Motor neuron (in vitro differentiated cells): ENCODE measurements at places on chromosomes 12 and 14. TPM values are rescaled to one million over a fixed set of nuclear protein-coding genes. Genes with fewer than 3 reads are reported as not detected.

OR4E2 gene
- total RNA-seq, result not detected in 2 replicates

CLMN gene
- total RNA-seq, result 5.0 TPM in 2 replicates

OR8S1 gene
- total RNA-seq, result not detected in 2 replicates

NR4A1 gene
- total RNA-seq, result 2.6 and 3.4 TPM in 2 replicates

CEBPE gene
- 0.52 and 0.83 TPM in 2 replicates for total RNA-seq

RIMBP2 gene
- total RNA-seq, result 23.0 and 23.5 TPM in 2 replicates

CRACR2A gene
- total RNA-seq, result 0.96 and 1.2 TPM in 2 replicates

NPFF gene
- total RNA-seq, result not detected in 2 replicates

TDRD9 gene
- not detected in 2 replicates for total RNA-seq

ART4 gene
- 0.04 and 0.09 TPM in 2 replicates for total RNA-seq

STYK1 gene
- 2.3 and 2.4 TPM in 2 replicates for total RNA-seq

CDKL1 gene
- total RNA-seq, result 1.2 and 7.2 TPM in 2 replicates

NAA30 gene
- 21.6 and 21.7 TPM in 2 replicates for total RNA-seq

SLC25A47 gene
- not detected in 2 replicates for total RNA-seq

KRT77 gene
- total RNA-seq, result 0.56 TPM in 1 of 2 replicates, not detected in the other

MYF6 gene
- not detected in 2 replicates for total RNA-seq

NIN gene
- 35.0 and 35.2 TPM in 2 replicates for total RNA-seq

CIROP gene
- 0.18 and 0.41 TPM in 2 replicates for total RNA-seq

GDF11 gene
- total RNA-seq, result 8.1 and 9.7 TPM in 2 replicates

BCL2L14 gene
- 0.22 and 0.46 TPM in 2 replicates for total RNA-seq
